Left lung (tissue), 14 donors: ENCODE measurements at places on chromosomes 4 and X.
A peak's percentile ranks its signal among the peaks of the same experiment; 100 is the strongest.

GRCh38 chr4:26185436-26185835, 135.4 kb upstream of the RBPJ start:
- no peak for DNase-seq

DNA sequence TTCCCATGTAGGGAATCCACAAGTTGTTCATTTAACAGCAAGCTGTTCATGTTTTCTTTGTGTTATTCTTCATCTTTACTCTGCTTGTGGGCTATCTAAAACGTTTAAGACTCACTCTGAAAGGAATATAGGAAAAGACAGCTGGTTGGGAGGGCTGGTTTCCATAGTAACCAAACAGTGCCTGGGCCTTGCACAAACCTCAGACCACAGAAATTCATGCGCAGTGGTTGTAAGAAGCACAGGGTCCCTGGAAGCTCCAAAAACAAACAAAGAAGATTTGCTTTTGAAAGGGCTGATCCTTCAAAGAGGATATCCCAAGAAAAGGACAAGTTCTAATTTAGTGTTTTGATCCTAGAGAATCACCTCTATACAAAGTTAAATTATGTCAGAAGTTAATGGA, 7.8 kb downstream of the SERTM2 start:
- peak; percentile 13 for DNase-seq

- DNase-seq, result no peak
Observed at GRCh38 chr4:41318839-41319530, 62.3 kb downstream of the UCHL1 start.

- DNase-seq, result no peak
Observed at GRCh38 chr4:74418063-74418670, 26.8 kb upstream of the AREG start.

- DNase-seq, result peak; percentile 73
Observed at GRCh38 chr4:89836897-89837384, at the start of gene SNCA. SNCA (minus strand) TSS chr4:89837161; CDS start chr4:89835667, 1,494 bp downstream.

GRCh38 chr4:185734214-185734613, 77.8 kb downstream of the SORBS2 start:
- DNase-seq, result no peak

DNA sequence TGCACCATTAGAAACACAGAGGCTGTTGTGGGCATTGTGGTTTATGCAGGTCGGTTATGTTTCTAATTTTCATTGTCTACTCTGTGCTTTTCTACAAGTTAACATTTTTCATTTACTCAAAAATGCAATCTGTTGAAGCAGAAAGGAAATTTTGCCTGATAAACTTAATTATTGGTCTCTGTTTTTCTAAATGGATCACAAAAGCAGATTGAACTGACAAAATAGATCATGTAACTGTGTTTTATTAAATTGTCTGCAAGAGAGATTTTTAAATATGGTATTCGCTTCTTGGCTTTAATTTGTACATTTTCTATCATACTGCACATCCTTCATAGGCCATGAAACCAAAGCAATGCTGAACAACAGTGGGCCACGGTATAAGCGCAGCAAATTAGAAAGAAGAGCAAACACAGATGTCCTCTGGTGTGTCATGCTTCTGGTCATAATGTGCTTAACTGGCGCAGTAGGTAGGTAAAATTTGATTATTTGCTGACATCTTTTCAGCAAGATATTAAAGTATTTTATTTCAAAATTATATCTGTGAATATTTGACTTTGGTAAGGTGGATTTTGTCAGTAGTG, 50.6 kb downstream of the ATP10D start:
- no peak for DNase-seq

DNA sequence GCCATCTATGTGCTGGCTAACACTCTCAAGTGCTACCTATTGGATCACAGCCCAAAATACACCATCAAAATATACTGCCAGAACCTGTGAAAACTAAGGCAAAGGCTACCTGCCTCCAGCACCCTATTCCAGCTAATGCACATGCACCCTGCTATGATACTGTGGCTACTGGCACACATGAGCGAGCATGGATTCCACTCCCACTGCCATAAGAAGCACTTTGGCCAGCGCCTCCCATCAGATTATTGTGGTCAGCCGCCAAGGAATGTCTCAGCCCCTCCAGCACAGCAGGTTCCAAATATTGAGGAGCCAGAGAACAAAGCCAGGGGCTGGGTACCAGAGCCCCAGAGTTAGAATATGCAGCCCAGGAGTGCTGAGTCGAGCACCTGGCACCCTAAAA, 32.5 kb upstream of the TMPRSS11F start:
- DNase-seq, result no peak

DNA sequence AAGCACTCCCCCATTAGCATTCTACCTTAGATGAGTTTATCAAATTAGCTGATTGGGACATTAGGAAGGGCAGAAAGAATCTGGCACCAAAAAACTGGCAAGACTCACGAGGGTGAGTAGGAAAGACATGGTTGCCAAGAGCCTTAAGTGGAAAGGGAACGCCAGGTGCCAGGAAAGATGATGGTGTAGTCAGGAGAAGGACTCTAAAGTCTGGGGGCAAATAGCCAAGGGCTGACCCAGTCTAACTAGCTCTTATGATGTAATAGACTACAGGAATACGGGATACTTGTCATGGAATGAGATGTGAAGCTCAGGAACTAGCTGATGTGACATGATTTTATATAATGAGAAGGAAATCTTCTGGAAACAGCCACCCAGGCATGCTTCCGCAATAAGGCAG, 94.8 kb downstream of the MBNL3 start:
- DNase-seq, result no peak

DNA sequence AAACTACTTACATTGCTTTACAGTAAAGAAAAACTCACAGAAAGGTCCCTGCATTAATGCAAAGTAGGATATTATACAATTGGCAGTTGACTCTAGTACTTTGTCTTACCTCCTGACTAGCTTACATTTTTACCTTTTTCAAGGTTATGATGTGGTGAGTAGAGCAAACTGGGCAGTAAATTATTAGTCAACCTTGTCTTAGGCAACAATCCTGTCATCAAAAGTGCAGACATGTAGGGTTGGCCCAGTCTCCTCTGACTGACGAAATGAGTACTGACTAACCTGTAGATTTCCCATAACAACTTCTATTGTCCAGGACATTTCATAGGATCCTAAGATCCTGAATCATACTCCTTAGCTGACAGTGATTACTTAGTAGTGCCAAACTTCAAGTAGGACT, 142.0 kb upstream of the NUDT6 start:
- no peak for DNase-seq

DNA sequence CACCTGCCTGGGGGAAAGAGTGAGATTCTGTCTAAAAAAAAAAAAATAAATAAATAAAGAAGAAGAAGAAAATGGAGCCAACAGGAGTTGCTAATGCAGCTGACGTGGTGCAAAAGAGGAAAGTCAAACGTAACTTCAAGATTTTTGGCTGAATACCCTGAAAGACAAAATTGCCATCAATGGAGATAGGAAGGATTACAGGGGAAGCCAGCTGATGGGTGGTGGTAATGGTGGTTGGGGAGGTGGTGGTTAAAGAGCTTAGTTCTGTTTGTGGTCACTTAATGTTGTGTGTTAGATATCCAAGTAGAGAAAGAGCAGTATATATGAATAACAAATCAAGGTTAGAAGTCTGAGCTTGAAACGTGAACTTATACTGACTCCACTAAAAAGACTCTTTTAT, 225.4 kb downstream of the ARHGAP24 start:
- DNase-seq, result no peak

- DNase-seq, result no peak
Observed at GRCh38 chr4:110501826-110502225, 25.9 kb downstream of the ENPEP start.

- peak; percentile 65 for DNase-seq
Observed at GRCh38 chrX:140762061-140762460, 52.5 kb downstream of the LINC00632 start.

GRCh38 chrX:9997524-9997923, 30.4 kb downstream of the CLDN34 start:
- no peak for DNase-seq

- DNase-seq, result peak; percentile 34
Observed at GRCh38 chrX:104098151-104098808, 14.0 kb upstream of the ZCCHC18 start.

DNA sequence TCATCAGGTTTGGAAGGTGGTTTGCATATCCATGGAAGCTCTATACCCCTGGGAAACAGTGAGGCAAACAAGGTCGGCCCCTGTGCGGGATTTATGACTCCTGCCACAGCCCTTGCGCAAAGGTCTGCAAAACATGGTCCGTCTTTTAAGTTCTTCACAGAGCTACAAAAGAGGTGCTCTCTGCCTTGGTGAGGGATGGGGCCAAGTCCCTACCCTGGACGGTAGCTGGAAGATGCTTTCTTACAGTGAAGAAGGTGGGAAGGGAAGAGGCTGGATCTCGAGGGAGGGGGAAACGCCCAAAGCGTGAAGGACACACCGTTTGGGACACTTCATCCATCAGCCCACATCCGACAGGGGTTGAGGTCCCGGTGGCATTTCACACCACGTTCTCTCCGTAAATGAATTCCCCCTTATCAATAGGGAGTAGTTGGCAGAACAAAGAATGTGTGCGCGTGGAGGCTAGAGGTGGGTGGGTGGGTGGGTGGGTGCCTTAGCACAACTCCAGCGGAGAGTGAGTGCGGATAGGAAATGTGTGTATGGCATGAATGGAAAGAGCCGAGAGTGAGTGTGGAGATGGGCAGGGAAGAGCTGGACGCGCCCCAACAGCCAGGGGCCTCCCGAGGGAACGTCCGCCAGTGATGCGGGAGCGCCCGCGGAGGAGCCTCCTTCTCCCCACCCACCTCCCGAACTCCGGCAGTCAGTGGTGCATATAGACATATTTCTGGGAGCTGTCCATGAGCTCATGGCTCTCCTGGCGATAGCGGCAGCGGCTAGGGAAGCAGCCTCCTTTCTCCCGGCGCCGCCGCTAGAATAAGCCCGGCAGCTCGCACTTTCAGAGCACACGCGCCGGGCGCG, 68.3 kb downstream of the LARP7 start:
- DNase-seq, result peak; percentile 25

DNA sequence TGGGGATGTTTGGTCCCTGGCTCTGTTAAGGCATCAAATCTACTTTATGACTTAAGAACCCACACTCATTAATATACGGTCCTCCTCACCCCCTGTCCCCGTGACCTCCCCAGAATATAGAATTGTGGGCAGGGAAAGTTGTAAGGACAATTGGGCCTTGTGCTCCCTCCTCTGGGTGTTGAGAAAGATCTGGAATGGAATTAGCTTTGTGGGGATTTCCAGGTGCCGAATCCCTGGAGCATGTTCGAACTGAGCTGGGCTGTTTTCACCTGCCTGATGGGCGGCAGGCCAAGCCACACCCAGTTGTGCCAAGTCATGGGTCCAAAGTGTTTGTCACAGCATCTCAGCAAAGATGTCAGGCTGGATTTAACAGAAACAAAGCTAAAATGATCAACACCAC, 349.3 kb upstream of the KLF3 start:
- DNase-seq, result no peak

DNA sequence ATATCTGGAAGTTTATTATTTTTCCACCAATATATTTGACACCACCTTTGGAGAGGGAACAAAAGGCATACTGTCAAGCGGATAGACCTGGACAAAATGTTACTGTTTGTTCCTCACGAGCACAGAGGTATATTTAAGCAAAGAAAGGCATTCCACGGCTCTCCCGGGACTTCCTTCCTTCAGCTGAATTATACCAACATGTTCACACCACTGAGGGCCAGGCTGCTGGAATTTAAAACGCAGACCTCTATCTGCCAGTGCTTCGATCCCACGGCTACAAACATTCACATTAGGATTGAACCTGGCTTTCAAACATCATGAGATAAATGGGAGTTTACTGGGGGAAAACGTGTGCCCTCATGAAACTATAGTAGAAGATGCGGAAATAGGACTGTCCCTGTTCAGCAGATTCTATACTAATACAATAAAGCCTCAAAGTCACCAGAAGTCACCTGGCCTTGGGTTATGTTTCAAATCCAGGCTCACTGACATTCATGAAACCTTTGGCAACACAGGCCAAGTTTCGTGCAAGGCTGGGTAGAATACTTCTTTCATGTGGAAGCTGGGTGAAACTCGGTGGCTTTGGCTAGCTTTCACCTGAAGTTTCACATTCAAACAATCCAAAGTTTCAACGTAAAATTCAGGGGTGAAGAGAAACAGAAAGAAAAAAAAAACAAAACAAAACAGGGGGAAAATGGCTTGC, 39.5 kb downstream of the SORBS2 start:
- no peak for DNase-seq
